MCF 10A (cell line): ENCODE measurements at places on chromosomes 2 and 18.

DNA sequence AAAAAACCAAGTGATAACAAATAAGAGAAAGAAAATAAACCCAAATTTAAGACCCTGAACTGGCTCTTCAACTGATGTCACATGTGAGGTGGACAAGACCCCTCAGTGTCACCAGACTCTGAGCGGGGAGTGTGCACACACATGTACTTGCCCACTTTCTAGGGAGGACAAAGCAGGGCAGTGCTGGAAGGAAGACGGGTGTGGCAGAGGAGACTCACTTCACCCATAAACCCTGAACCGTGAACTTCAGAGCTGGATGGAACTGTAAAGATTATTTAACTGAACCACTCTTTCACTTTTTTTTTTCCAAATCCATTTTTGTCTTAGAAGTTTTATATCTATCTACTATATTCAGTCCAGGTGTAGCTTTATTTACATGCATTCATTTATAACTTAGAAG lies 12.3 kb downstream of the PLA2R1 start:
- no peak for DNase-seq

DNA sequence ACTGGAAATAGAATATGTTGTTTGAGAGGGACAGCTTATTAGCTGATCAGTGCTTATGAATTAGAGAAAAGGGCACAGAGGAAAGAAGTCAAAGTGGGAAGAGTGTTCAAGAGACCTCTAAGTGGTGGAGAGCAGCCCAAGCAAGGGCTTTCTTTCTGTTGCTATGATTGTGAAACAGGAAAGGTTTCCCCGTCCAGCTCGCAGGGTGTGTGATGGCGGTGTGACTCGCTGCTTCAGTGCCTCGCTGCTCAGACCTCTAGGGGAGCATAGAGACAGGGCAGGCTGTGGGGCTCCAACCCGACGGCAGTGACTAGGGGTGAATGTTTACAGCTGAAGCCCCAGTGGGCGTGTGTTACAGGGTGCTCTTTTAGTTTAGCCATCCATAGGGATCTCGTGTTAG lies 166.5 kb upstream of the COPS8 start:
- DNase-seq = peak; percentile 36

- DNase-seq = no peak
Observed at GRCh38 chr2:112155331-112156151, 17.4 kb downstream of the FBLN7 start.

DNA sequence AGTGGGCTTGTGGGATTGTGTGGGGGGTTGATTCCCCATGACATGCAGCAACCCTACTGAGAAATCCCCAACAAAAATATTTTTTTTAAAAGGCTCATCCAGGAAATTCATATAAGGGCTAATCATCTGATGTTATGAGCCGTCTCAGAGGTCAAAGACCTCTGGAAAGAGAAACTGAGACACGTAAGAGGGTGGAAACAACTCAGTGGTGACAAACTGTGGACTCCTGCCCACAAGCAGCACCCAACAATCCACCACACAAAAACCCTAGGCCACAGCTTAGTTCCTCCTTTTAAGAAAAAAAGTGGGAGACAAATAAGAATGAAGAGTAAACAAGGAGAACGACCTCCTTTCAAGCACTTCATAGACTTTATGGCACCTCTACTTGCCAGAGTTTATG lies 1096.1 kb upstream of the NRXN1 start:
- DNase-seq = no peak

DNA sequence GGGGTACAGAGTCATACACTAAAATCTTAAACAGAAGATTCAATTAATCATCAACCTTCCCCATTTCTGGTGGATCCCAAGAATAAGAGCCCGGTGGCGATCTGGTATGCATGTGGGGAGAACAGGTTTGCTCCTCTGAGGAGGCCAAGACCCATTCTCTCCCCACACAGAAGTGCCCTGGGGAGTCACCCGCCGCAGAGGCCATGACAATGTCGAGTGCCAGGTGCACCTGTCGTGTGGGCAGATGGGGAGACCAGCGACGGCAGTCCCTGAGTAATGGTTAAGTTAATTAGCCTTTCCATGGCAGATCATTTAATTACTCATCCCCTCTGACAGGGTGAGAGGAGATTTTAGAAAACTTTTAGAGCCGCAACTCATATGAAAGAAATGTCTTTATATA lies 345.0 kb downstream of the NCKAP5 start:
- no peak for DNase-seq

DNA sequence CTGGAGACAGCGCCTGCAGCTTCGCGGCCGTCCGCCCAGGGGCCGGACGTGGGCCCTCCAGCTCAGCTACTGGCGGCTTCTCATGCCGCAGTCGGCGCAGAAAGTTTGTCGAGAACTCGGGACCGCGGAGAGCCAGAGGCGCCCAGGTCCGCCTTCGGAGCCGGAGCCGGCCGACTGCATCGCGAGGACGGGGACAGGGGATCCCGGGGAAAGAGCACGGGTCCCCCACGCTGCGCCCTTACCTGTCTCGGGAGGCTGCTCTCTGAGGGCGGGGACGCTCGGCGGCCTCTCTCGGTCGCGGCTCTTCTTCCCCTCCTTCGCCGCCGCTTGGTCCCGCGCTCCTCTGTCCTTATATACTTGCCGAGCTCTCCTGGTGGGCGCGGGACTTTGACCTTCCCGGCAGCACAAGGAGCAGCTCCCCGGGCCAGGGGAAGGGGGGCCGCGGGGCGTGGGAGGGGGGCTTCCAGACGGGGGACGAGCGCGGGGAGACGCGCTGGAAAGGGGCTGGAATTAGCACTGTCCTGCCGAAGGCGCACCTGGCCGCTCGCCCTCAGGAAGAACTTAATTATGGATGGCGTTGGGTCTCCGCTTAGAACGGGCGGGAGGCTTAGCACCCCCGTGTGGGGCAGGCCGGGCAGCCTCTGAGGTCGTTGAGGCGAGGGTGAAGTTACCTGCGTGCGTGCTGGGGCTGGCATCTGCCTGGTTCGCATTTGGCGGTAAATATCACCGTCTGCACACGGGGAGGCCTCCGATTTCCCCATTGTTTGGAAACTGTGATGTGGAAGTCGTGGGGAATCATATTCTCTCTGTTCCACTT lies at the start of gene POMC:
TSS of gene POMC (minus strand) at position 325 of the 817 bp plus-strand sequence. CDS start 3,808 bp downstream, outside the sequence.
- no peak for DNase-seq

DNA sequence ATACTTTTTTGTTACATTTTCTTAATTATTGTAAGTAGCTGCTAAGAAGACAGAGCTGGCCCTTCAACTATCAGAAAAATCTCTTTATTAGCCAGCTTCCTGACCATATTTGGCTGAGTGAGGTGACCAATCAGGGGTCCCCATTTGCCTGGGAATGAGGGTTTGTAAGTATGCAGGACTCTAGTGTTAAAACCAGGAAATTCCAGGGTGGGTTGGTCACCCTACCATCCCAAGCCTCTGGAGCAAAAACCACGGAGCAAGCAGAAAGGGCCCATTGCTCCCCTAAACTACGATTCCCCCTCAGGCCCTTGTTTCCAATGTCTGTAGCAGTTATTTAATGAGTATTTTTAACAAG lies 165.6 kb upstream of the NCKAP5 start:
- no peak for DNase-seq

GRCh38 chr2:227153307-227153706 lies 10.7 kb downstream of the COL4A4 start:
- no peak for DNase-seq

DNA sequence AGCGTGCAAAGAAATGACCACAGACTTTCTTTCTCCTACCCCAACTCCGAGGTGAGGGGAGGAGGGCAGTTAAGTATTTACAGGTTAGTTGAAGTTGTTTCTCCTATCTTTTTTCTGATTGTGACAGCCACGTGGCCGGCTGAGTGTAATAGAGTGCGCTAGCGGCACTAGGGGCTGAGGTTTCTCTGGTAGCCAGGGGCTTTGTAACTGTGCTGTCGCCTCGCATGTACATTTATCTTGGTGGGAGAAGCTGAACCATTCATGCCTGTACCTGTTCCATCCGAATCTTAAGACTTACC lies 214.1 kb upstream of the STON1 start:
- DNase-seq = peak; percentile 47

DNA sequence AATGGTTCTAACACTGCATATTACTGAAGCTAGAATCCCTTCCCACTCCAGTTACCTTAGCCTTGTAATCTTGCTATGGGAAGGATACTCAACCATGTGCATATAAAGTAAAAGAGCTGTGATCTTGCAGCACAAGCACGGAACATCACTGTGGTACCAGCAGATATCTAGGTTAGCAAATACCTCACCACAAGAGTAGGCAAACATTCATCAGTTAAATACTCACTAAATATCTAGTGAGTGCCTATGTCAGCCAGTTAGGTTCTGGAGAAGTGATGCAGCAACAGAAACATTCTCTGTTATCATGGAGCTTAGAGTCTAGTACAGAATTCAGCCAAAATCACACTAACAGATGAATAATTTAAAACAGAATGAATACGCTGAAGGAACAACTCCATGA lies 349.6 kb upstream of the UBE2E3 start:
- no peak for DNase-seq

DNA sequence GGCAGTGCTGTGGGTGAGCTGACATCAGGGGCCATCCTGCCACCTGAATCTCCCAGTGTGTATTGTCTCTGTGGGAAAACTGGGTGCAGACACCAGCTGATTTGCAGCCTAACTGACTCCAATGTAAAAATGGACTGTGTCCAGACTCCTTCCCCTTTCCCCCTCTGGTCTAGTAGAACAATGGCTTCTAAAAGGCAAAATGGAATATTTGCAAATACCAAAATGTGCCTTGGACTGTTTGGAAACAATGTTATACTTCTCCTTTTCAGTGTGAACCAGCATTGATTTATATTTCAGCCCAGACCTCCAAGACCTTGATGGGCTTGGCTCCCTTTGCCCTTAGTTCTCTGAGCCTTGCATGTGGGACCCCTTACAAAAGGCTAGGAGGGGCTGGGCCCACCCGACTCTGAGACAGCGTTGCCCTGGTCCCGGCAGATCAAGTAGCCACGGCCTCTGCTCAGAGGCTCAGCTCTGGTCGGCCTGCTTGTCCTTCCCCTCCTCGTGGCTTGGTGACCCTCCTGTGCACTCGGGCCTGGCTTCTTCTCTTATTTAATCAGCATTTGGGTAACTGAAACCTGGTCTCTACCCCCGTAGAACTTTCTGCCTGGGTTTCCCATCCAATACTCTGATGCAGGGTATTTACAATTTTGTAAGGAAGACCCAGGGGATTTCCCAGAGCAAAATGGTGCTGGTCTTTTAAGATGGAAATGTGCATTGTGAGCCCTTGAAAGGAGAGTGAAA lies 18.0 kb upstream of the ACKR3 start:
- DNase-seq = no peak

GRCh38 chr2:164826293-164827243 lies 15.1 kb downstream of the COBLL1 start:
- DNase-seq = peak; percentile 64

DNA sequence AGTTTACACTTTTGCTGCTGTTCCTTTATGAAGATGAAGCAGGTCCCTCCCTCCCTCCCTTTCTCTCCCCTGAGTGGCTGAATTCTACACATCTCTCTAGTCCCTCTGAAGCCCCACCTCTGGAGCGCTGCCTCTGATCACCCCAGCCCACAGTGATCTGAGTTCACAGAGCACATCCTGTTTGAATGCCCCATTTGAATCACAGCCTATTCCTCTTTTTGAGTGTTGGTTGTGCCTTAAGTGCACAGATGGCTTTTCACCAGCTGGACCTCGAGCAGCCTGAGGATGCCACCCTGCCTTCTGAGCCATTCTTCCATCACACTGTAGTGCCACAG lies 87.1 kb downstream of the ITGB1BP1 start:
- no peak for DNase-seq

GRCh38 chr18:30386624-30387023 lies 655.9 kb downstream of the DSC3 start:
- no peak for DNase-seq

- DNase-seq = no peak
Observed at GRCh38 chr2:74278694-74279093, 64.5 kb downstream of the SLC4A5 start.

GRCh38 chr18:56127322-56128099 lies 510.9 kb downstream of the TXNL1 start:
- DNase-seq = no peak

GRCh38 chr2:20185176-20186022 lies 39.5 kb downstream of the SDC1 start:
- DNase-seq = peak; percentile 41

GRCh38 chr2:42752314-42752713 lies 11.6 kb downstream of the OXER1 start:
- DNase-seq = no peak
